HT-29 (cell line): ENCODE measurements at places on chromosomes 12 and 14. TPM values are rescaled to one million over a fixed set of nuclear protein-coding genes. Genes with fewer than 3 reads are reported as not detected.

GRCh38 chr12:51262758-51263177 is 7.4 kb downstream of the SMAGP start:
- peak; percentile 88 for DNase-seq

GRCh38 chr12:73186272-73186671 is 914.1 kb downstream of the TRHDE start:
- no peak for DNase-seq

DNA sequence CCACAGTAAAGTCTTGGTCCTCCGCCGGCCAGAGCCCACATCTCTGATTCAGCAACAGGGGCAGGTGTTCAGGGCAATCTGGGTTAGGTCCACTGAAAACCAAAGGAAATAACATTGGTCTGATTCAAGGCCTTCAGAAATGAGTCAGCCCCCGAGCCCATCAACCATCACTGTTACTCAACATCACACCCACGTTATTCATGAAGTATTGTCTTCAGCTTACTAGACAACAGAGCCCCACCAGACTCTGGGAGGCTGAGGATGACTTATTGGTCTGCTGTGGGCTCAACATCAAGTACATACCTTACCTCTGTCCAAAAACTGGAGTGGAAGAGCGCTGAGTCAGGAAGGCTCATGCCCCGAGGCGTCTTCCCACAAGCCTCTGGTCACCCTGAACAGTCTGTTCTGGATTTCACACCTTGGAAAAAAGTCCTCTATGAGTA is 97.5 kb downstream of the ZFP36L1 start:
- DNase-seq, result no peak

GRCh38 chr12:115771065-115771464 is 506.4 kb downstream of the MED13L start:
- DNase-seq, result peak; percentile 59

DNA sequence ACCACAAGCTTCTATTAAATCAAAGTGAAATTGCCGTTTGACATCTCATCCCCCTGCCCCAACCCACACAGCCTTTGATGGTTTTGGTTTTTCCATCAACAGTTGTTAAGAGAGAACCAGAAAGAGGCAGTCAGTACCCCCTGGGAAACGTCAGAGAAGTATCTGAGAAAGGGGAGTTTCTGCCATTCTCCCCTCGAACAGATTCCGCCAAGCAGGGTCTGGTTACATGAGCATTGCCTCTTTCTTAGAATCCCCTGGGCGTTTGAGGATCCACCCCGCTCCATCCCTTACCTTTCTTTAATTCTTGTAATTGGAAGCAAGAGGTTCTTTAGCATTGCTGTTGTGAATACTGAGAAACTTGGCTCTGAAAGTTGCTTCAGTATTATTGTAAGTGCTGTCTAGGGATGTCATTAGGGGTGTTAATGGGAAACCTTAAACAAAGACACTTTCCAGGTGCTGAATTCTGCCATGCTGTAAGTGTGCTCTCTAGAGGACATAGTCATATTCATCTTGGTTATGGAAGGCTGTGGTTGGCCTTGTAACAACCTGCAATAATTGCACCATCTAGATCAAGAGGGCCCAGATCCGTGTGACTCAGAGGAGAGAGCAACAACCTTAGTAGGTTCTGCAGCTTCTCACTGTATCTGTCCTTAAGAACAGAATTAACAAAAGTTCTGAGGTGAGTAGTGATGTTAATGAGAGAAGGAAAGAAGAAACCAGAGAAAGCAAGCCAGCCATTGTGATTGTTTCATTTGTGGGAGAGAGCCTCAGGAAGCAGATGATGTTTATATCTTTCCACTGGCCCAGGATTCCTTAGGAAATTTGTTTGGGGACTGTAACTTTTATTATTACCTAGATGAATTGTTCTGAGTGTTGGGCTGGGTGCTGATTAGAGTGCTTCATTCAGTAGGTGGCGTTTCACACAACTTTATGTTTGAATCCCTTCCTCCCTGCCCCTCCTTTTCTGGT is 9.0 kb downstream of the TMBIM6 start:
- no peak for DNase-seq

DNA sequence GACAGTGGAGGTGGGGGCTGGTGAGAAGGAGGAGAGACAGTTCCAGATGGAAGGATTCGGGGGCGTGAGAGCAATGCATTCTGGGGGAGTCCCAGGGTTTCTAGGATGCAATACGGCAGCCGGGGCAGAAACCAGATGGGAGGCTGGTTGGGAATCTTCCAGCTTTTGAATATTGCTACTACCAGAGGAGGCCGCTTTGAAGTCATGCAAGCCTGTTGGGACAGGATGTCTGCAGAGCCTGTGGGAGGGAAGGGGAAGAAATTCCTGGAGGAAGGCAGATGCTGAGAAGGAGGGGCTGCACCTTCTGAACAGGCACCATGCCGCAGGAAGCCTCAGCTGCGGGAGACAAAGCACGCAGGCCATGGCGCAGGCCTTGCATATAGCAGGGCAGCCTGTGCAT is 105.4 kb downstream of the APAF1 start:
- DNase-seq, result no peak

DNA sequence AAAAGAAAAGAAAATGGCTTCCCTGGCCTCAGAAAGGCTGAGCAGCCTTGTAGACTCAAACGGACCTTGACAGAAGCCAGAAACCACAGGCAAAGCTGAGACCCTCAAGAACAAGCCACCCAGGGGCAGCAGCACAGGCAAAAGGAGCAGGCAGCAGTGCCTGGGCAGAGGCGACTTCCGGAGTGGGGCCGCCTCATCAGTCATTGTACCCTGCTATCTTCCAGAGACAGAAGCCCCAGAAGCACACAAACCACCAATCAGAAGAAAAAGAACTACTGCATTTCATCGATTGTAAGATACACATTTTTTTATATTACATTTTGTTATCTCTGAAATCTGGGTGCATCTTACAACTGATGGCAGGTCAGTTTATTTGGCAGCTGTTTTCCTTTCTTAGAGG is 58.2 kb upstream of the ZFP36L1 start:
- DNase-seq, result no peak

DNA sequence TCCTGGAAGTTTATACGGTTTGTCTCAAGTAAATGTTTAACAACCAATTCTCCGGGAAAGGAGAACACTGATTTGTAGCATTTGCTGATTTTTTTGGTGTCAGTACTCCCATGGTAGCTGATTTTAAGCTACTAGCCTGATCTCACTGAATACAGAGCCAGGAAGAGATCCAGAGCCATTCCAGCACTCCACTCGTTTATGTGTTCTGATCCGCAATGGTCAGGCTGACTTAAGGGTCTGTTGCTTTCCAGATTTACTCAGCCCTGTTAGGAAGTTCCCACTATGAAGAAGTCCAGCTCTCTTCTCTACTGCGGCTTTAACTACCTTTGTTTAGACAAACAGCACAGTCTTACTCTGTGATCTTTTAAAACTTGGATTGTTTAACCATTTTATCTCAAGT is 38.0 kb upstream of the NID2 start:
- no peak for DNase-seq

DNA sequence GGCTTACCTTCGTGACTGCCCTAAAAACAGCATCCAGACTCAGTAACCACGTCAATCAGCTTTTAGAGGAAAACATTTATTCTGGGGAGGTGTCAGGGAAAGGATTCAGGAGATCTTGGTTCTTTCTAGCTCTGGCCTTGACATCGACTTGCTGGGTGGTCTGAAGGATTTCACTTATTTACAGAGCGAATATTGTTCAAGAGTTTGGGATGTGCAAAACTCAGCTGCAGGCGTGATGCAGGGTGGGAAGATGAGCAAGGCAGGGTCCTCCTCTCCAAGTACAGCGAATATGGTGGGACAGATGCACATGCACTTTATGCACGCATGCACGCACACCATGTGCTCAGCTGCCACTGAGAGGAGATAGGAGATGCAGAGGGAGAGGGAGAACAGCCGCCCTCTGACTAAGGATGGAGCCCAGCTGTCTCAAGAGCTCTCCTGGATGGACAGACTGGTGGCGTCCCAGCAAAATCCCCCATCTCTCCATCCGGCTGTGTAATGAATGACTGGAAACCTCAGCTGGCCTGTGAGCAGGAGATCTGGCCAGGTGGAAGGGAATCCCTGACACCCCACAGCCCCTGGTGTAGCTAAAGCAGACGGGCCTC is 24.4 kb upstream of the BDKRB1 start:
- no peak for DNase-seq

- DNase-seq, result no peak
Measured at GRCh38 chr12:81958406-81958805, 199.3 kb upstream of the PPFIA2 start.

- DNase-seq, result peak; percentile 60
Measured at GRCh38 chr12:49369411-49370145, 2.3 kb downstream of the SPATS2 start.

The SYCP3 gene
- not detected in 2 replicates for total RNA-seq

The SIVA1 gene
- total RNA-seq, result 243 and 250 TPM in 2 replicates

The MAGOHB gene
- total RNA-seq, result 34.0 and 41.7 TPM in 2 replicates

The BTBD6 gene
- 65.8 and 72.3 TPM in 2 replicates for total RNA-seq
